ENCODE measurements at places on chromosomes 12 and 14.

DNA sequence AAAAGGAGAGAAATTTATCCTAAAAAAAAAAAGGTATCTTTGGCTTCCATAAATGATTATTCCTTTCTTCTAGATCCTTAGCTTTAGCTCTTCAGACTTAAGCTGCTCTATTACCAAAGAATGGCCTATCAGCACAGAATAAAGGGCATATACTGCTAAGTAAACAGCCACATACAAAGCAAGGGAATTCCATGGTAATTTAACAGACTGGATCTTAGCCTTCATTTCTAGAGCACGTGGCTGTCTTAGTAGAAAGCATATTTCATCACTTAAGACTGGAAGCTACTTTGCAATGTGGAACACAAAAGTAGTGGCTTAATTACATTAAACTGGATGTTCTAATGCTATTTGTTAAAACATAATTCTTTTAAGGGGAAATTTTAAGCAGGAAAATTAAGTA is 23.1 kb downstream of the TMED10 start:
- no peak for DNase-seq

- no peak for DNase-seq
These were observed 22.1 kb upstream of the SRGAP1 start for GRCh38 chr12:63822352-63822751.

DNA sequence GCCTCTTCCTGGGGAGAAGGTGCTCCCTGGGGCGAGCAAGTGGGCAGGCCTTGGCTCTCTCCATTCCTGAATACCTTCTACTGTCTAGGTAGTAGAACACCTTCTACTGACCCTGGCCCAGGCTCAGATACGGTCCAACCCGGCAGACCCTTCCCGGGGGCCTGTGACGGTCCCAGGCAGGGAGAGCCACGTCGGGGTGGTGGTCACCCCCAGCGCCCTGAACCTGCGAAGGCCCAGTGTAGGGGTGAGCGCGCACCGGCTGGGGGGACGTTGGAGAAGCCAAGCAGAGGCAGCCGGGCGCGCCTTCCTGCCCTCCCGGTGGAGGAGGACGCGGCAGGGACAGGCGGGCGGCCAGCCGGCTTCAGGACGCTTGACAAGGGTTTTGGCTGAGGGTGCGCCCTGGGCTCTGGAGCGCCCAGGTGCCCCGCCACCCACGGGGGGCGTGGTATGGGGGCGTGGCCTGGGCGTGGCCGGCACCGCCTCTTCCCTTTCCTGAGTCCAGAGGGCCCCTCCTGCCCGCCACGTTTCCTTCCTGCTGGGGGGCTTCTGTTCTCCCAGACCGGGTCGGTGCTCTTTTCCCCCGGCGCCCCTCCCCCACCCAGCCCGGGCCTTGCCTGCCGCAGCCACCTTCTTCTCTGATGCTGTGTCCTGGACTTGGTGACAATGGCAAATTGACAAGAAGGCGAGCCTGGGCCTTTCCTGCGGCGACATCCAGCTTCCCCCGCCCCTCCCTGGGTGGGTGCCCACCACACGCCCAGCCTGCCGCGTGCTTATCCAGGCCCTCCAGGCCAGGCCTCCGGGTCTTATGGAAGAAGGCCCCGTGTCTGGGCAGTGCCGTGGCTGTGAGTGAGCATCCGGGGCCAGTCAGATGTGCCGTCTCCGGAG is 24.5 kb upstream of the PPP1R13B start:
- no peak for DNase-seq

DNA sequence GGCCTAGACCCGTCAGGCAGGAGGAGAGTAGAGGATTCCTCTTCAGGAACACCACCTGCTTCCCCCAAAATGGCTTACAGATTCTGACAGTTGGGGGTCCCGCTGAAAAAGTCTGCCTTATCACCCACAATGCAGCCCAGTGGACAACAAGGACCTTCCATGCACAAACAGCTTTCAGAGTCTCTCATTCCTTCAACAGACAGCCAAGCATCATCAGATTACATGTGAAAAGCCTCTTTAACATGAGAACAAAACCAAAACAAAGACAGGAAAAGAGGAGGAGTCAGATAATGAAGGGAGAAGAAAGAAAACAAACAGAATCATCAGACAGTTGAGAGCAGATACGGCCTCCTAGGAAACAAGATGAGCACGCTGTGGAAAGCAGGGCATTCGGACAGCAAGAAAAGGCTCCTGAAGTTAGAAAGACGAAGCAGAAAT is 18.3 kb downstream of the KCTD10 start:
- DNase-seq: peak; percentile 52

DNA sequence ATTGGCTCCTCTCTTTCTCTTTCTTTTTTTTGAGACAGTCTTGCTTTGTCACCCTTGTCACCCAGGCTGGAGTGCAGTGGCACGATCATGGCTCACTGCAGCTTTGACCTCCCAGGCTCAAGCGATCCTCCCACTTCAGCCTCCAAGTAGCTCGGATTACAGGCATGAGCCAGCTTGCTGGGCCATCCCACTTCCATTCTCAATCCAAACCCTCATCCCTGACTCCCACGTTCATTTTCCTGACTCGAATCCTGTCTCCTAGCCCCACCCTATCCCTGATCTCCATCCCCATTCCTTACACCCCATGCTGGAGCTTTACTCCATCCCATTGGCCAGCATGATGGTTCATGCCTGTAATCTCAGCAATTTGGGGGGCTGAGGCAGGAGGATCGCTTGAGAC is 7.8 kb downstream of the SPRYD4 start:
- DNase-seq: no peak

GRCh38 chr12:80636832-80637231 is 70.6 kb upstream of the MYF6 start:
- DNase-seq: no peak

GRCh38 chr14:103374121-103374520 is 11.1 kb upstream of the MARK3 start:
- no peak for DNase-seq

GRCh38 chr12:25401547-25402345 is 151.0 kb upstream of the KRAS start:
- no peak for DNase-seq

DNA sequence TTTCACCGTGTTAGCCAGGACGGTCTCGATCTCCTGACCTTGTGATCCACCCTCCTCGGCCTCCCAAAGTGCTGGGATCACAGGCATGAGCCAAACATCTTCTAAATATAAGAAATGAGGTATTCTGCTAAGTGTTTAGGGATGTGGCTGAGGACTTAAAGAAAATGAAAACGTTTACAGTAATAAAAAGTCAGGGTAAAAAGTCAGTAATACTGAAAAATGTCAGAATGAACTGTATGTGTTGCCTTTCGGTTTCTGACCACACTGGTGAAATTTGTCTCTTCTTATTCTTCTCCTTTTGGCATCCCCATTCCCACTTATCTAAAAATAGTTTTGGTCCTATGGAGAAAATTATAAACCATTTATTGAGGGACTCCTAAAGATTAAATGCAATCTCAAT is 20.5 kb downstream of the TMEM116 start:
- DNase-seq: no peak

- no peak for DNase-seq
These were observed 70.5 kb upstream of the ATP2B1 start for GRCh38 chr12:89779090-89779489.

GRCh38 chr14:75547552-75548250 is 25.4 kb downstream of the BATF start:
- DNase-seq: no peak

DNA sequence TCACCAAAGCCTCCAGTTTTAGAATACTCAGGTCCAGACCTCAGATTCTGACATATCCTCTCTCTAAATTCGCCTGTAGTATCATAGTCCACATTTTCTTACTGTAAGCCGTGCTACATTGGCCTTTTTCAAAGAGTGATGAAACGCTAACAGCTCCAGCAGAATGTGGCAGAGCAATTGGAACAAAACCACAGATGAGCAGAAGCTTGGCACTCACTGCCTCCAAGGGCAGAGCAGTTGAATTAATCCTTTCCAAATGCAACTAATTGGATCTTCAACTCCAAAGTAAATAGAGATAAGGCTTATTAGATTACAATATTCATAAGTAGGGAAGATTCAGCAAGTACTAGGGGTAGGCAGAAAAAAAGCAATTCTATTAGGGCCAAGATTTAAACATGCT is 128.3 kb downstream of the SLC35F4 start:
- no peak for DNase-seq

- no peak for DNase-seq
These were observed 12.6 kb downstream of the SFSWAP start for GRCh38 chr12:131723532-131723931.

- no peak for DNase-seq
These were observed 268.0 kb downstream of the CCDC59 start for GRCh38 chr12:82090165-82090564.

DNA sequence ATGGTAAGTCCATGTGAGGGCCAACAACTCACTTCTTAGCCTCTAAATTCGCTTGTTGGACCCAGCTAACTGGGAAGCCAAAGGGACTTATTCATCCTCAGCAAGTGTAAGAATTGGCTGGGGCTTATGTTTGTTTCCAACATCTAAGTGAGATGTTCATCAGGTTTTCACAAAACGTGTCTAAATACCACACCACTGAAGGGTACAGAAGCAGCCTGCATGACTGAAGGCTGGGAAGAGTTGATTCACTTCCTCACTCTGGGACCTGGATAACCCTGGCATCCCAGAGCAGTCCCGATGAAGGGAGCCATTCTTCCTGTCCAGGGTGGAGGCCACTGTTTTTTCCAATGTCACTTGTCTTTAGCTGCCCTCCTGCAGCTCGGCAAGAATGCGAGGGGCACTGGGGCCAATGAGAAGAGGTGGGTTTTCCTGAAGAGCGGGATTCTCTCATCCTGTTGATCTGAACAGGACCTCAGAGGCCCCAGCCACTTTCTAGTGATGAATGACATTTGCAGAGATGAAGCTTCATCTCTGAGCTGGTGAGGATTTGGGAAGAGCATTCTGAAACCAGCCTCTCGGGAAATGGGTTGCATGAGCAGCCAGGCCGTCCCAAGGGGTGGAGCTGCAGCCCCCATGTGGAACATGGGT is 12.2 kb upstream of the COL2A1 start:
- DNase-seq: no peak

DNA sequence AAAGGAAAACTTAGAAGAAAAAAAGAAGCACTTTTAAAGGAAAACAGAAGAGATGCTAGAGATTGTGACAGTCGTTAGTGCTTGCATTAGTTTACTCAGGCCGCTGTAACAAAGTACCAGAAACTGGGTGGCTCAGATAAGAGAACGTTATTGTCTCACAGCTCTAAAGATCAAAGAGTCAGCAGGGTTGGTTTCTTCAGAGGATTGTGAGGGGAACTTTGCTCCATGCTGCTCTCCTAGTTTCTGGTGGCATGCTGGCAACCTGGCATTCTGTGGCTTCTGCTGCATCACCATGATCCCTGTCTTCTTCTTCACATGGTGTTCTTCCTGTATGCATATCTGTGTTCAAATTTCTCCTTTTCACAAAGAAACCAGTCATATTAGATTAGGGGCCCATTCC is 119.4 kb upstream of the PLEKHA5 start:
- DNase-seq: no peak

GRCh38 chr12:13784504-13784903 is 196.9 kb downstream of the GRIN2B start:
- no peak for DNase-seq

DNA sequence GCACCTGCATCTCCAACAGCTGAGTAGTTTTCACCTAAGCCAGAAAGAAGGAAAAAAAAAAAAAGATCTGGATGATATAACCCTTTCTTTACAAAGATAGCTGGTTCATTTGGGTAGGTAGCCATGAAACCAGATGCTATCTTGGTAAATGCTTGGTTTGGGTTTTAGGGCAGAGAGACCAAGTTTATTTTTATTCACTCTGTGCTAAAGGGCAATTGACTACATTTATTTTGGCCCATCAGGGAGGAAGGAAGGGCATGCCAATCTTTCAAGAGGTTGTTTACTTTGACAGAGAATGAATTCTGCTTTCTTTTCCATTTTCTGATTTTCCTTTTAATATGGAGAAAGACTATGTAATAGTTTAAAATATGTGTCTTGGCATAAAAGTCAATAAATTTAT is 91.0 kb downstream of the NTN4 start:
- no peak for DNase-seq

DNA sequence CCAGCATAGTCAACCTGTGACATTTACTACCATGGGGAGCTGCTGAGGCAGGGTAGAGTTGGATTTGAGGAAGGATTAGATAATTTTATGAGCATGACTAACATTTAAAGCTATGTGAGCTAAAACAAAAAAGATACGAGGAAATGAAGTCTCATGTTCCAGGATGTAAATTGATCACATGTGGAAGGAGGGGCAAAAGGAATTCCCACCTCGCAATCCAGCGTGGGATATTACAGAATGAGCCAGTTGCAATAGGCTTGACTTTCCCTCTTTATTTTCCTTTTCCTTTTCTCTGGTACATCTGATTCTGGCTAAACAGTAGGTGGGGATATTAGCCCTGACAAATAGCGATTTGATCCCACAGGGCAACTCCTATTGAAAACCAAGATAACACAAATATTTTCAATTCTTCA is 214.9 kb upstream of the HMGA2 start:
- DNase-seq: no peak

DNA sequence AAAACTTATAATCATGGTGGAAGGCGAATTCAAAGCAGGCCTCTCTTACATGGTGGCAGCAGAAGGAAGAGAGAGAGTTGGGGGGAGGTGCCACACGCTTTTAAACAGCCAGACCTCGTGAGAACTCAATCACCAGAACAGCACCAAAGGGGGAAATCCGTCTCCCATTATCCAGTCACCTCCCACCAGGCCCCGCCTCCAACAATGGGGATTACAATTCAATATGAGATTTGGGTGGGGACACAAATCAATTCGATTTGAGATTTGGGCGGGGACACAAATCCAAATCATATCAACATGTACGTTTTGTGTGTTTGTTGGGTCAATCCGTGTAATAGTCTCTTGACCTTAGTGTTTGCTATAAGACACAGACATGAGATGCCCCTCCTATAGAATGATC is 21.8 kb upstream of the WNK1 start:
- DNase-seq: no peak

DNA sequence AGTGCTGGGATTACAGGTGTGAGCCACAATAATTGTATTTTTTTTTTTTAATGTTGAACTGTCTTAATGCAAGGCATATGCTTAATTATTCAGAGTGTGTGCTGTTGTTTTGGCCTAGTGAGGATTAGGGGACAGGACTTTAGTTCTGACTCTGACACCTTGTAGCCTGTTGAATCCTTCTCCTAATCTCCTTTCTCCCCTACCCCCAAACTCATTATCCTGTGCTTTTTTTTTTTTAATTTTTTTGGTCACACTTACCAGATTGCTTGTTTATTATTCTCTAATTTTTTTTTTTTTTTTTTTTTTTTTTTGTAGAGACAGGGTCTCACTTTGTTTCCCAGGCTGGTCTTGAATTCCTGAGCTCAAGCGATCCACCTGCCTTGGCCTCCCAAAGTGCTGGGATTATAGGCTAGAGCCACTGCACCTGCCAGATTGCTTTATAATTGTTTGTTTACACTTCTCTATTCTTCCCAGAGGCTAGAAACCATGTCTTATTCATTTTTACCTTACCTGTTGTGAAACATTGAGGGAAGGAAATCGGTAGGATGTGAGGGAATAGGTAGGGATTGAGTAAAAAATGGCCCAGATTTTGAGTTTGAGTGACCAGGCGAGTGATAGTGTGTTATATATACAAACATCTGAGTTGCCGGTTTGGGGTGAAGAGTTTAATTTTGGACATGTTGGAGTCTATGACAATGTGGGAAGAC is 32.2 kb downstream of the DIP2B start:
- DNase-seq: no peak

- DNase-seq: no peak
These were observed 29.3 kb downstream of the KICS2 start for GRCh38 chr12:64192644-64193444.

- no peak for DNase-seq
These were observed 316.5 kb downstream of the ALG10 start for GRCh38 chr12:34338751-34339150.
